Purkinje cell (primary cell): ENCODE measurements at places on chromosomes 16 and 17. TPM values are rescaled to one million over a fixed set of nuclear protein-coding genes. Genes with fewer than 3 reads are reported as not detected.

The DHRS7C gene
- not detected in 2 replicates for polyA plus RNA-seq

The SEPTIN12 gene
- polyA plus RNA-seq: not detected in 2 replicates

The CDH16 gene
- not detected in 2 replicates for polyA plus RNA-seq

The TBC1D16 gene
- 0.69 and 2.8 TPM in 2 replicates for polyA plus RNA-seq

The NLRC5 gene
- polyA plus RNA-seq: 1.1 and 3.2 TPM in 2 replicates

The CDH5 gene
- 0.76 TPM in 1 of 2 replicates, not detected in the other for polyA plus RNA-seq

The MAP2K6 gene
- polyA plus RNA-seq: 10.5 and 13.6 TPM in 2 replicates

The LRRC75A gene
- polyA plus RNA-seq: 0.81 TPM in 1 of 2 replicates, not detected in the other
